ENCODE measurements at places on chromosomes 2 and 18. TPM values are rescaled to one million over a fixed set of nuclear protein-coding genes. Genes with fewer than 3 reads are reported as not detected.

DNA sequence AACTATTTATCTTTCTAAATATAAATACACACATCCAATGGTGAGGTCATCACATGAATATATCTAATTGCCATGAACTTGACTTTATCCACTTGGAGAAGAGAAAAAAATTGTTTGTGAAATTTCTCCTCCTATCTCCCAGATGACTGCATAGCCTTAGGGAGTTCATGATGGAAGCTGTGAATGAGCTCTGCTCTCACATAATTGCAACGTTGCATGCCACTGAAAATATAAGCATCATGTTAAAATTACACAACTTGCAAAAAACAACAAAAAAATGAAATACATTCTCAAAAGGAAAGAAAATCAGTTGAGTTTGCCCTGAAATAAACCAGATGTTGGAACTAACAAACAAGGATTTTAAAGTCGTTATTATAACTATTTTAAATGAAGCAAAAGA, 50.6 kb upstream of the OSR1 start:
- no peak for ATAC-seq

DNA sequence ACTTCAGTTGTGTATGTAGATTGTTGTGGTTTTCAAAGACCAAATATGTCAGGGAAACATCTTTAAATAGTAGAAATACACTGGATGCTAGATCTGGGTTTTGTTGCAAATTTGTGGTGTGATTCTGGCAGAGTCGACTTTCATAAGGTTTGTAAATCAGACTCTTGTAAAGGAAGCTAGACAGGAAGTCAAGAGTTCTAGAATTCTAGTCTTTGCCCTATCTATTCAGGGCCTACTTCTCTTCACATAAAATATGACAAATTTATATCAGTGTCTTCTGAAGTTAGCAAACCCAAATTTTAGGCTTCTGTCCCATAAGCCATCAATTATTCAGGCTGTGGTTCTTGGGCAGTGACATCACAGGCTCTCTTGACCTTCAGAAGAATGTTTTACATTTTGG, 1579.2 kb upstream of the PIK3C3 start:
- ATAC-seq, result no peak

Gene NEB
- 5.0 TPM for total RNA-seq

Gene FABP1
- not detected for total RNA-seq

Gene DPYSL5
- total RNA-seq, result 97.6 TPM

- no peak for ATAC-seq
Observed at GRCh38 chr2:101843048-101843447, 145.5 kb downstream of the MAP4K4 start.

GRCh38 chr18:23151414-23152099, 16.3 kb downstream of the CABLES1 start:
- no peak for ATAC-seq

Gene SLC30A3
- total RNA-seq, result 0.11 TPM

Gene DSG1
- 0.45 TPM for total RNA-seq

DNA sequence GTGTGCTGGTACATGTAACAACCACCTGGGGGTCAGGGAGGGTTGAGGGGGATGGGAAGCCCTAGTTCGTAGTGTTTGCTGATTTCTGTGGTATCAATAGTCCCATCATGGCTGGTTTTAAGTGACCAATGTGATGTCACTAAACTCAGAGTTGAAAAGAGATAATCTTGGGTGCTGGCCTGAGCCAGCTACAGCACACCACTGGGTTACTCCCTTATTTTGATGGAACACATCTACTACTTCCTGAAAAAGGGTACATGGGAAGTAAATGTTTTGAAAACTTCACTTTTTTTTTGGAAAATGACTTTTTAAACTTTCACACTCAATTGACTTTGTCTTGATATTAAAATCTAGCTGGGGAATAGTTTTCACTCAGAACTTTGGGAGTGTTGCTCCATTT, 87.0 kb upstream of the CXCR4 start:
- no peak for ATAC-seq

GRCh38 chr2:109510136-109511028, 103.4 kb downstream of the SEPTIN10 start:
- peak; percentile 67 for ATAC-seq

GRCh38 chr18:58633874-58634273, 5.0 kb upstream of the ALPK2 start:
- no peak for ATAC-seq

- ATAC-seq, result no peak
Observed at GRCh38 chr2:164662868-164663631, 41.8 kb upstream of the GRB14 start.

Gene CENPA
- 18.9 TPM for total RNA-seq

GRCh38 chr2:9238591-9239326, 32.1 kb downstream of the ASAP2 start:
- no peak for ATAC-seq

Gene G6PC2
- total RNA-seq, result 0.34 TPM

DNA sequence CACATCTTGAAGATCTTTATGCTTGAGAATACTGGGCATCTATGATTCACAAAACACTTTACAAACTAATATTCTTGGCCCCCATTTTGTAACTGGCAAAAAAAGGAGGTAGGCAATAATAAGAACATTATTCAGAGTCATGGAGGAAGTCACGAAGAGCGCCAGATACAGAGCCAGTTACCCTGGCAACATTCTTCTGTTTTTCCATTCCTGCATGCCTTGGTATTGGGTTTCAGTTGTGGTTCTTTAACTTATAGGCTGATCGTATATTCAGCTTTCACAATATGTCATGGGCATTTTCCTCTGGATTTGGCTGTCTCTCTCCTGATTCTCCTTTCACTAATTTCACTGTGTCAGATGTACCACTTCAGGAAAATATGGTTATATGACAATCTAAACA, 234.7 kb downstream of the HRH4 start:
- peak; percentile 89 for ATAC-seq

- no peak for ATAC-seq
Observed at GRCh38 chr18:39105104-39105503, 1539.5 kb upstream of the CELF4 start.
